ENCODE measurements at places on chromosomes 12 and 14.
A peak's percentile ranks its signal among the peaks of the same experiment; 100 is the strongest.

DNA sequence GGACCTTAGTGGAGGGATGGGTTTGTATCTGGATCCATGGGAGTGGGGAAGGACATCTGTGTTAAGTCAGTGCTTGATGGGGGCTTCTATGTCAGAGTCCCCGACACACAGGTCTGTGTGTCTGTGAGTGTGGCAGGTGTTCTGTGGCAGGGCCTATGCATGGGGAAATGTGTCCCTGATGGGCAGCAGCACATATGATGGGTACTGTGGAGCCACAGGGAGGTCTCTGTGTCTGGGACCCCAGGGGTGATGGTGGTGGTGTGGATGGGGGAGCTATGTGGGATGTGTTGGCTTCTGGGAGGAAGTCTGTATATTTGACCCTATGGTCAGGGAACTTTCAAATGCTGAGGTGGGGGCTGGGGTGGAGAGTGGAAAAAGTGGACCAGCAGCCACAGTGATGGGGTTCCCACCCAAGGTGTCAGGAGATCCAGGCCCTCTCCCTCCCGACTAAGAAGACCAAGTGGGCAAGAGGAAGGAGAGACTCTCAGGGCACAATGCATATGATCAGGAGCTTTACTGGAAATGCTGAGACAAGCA, 16.5 kb downstream of the KRT7 start:
- DNase-seq: peak; percentile 9

DNA sequence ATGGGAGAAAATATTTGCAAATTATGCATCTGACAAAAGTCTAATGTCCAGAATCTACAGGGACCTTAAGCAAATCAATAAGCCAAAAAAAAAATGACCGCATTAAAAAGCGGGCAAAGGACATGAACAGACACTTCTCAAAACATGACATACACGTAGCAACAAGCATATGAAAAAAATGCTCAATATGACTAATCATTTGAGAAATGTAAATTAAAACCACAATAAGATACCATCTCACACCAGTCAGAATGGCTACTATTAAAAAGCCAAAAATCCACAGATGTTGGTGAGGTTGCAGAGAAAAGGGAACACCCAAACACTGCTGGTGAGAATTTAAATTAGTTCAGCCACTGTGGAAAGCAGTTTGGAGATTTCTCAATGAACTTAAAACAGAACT, 16.1 kb downstream of the PAWR start:
- no peak for DNase-seq

GRCh38 chr14:72547999-72548398, 345.9 kb downstream of the DPF3 start:
- DNase-seq: no peak

GRCh38 chr12:67804168-67804567, 155.6 kb downstream of the DYRK2 start:
- no peak for DNase-seq

DNA sequence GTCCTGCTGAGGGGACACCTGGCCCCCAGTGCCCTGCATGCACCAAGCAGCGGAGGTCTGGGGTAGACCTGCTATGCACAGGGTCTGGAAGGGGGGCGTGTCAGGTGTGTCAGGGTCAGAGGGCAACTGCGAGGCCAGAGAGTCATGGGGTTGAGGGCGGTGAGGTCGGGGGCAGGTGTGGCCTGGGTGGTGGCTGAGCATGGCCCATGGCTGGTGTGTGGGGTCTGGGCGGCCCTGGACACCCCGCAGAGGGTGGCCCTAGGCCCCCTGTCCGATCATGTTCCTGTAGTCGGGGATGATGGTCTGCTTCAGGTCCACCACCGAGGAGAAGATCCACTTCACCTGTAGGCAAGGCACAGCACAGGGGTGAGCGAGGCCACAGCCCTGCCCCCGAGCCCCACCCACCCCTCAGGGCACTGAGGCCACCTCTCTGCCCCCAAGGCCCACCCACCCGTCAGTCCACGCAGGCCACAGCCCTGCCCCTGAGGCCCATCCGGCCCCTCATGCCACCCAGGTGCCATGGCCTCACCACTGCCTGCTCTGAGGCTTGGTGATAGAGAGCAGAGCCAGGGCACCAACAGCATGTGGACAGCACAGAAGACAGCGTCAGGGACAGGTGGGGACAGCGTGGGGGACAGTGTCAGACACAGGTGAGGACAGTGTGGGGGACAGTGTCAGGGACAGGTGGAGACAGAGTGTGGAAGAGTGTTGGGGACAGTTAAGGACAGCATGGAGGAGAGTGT, 211.3 kb downstream of the TMEM121 start:
- DNase-seq: no peak

GRCh38 chr12:100375038-100375735, 18.3 kb downstream of the SLC17A8 start:
- DNase-seq: no peak

DNA sequence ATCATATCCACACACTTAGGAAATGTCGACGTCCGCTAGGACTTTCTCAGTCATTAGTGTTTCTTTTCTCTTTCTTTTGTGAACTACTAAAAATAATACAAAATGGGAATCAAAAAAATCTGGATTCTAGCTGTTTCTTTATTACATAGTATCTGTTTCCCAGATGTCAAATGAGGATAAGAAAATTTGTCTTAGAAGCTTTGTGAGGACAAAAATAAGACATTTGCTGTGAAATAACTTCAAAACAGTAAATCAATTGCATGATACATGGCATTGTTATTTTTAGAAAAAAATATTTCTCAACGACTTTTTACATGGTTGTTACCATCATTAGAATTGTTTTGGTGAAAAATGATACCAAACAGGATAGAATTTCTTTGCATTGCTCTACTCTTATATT, 71.4 kb upstream of the IFNG-AS1 start:
- no peak for DNase-seq

DNA sequence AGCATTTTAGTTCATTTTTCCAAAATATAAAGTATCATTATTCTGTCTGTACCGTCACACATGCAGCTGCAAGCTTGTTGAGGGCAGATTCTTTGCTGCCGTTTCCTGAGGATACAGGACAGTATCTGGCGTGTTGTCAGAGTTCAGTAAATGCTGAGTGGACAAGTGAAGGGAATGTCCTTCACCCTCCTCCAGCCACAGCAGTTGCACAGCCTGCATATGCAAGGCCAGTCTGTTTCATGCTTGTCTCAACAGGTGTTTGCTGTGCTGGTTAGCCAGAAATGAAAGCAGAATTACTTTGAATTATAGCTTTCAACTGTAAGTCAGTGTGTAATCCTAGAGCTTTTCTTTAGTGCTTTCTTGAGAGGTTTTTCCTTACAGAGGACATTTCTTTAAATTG, 36.5 kb downstream of the TDP1 start:
- DNase-seq: no peak

GRCh38 chr14:106455026-106455425, 928.6 kb downstream of the TMEM121 start:
- DNase-seq: no peak

GRCh38 chr12:124848621-124849380, 14.9 kb downstream of the SCARB1 start:
- no peak for DNase-seq

DNA sequence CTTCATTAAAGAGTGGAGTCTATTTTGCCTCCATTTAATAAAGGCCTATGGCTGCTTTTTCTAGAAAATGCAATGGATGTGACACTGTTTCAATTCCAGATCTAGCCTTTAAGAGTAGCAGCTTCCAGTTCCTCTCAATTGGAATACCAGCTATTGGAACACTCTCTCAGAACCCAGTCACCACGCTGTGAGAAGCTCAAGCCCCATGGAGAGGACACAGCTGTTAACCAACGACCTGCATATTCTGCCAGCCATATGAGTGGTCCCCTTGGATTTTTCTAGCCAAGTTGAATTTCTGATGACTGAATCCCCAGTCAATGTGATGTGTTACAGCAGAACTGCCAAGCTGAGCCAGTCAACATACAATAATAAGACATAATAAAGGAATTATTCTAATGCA, 131.8 kb downstream of the TMTC3 start:
- no peak for DNase-seq

DNA sequence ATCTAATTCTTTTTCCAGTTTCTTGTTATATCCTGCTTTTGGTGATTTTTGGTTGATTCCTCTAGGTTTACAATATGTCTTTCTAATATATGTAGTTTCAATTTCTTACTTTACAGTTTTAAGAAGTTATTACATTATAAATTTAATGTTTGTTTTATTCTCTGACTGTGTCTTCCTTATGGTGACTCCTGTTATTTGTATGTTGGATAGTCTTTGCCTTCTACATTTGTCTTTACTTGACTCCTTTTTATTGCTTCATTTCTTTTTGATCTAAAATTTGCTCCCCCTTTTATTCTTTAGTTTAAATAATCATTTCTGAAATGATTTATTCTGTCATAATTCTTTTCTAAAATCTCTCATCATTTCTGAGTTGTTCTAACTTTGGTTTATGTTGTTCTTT, 125.8 kb downstream of the CCDC91 start:
- no peak for DNase-seq

All from GM20000 (cell line).